ENCODE measurements at places on chromosomes 7 and 10. TPM values are rescaled to one million over a fixed set of nuclear protein-coding genes. Genes with fewer than 3 reads are reported as not detected.

Gene CDNF
- 1.8 TPM for total RNA-seq

Gene CALHM1
- 0.57 TPM for total RNA-seq

Gene PDE1C
- not detected for total RNA-seq

Gene GIMAP1
- 11.1 TPM for total RNA-seq

Gene PALD1
- total RNA-seq = not detected

Gene ALOX5
- total RNA-seq = 12.4 TPM

Gene HSPA12A
- not detected for total RNA-seq

Gene ANKRD61
- total RNA-seq = not detected

Gene EGR2
- 17.2 TPM for total RNA-seq

Gene HEPACAM2
- total RNA-seq = not detected

Gene TRIM50
- not detected for total RNA-seq

Gene ATRNL1
- not detected for total RNA-seq

Gene SEMA3A
- not detected for total RNA-seq

Gene CHAT
- not detected for total RNA-seq

Gene LDB1
- 103 TPM for total RNA-seq

Gene MALSU1
- total RNA-seq = 23.4 TPM

Gene NUTM2E
- total RNA-seq = 0.49 TPM

Gene TUBB8
- 0.89 TPM for total RNA-seq

Gene SLC29A4
- 0.16 TPM for total RNA-seq

Gene LLCFC1
- not detected for total RNA-seq

Gene EIF5AL1
- total RNA-seq = 0.13 TPM

Gene SEC31B
- 38.1 TPM for total RNA-seq

Gene CTAGE8
- not detected for total RNA-seq

Gene ABCA13
- 0.05 TPM for total RNA-seq

Gene PLAU
- 0.12 TPM for total RNA-seq

Gene SPDYE6
- total RNA-seq = not detected

Gene MSMB
- total RNA-seq = not detected

Gene OR2F2
- not detected for total RNA-seq

Gene NFE2L3
- 0.68 TPM for total RNA-seq

Gene CAV2
- not detected for total RNA-seq

Gene VWA2
- total RNA-seq = not detected

Gene CPEB3
- 6.9 TPM for total RNA-seq

Gene SYT15
- total RNA-seq = 1.00 TPM

Gene PITX3
- not detected for total RNA-seq

Gene FAM25A
- not detected for total RNA-seq

Gene HOXA2
- total RNA-seq = not detected

Gene LRRC4
- 1.8 TPM for total RNA-seq

Gene CLDN3
- total RNA-seq = not detected

Gene AGAP9
- total RNA-seq = 11.1 TPM

Gene PROSER2
- total RNA-seq = 1.1 TPM

Gene HABP2
- total RNA-seq = not detected

Gene AS3MT
- not detected for total RNA-seq

Gene TAS2R5
- total RNA-seq = 0.75 TPM

Gene MOGAT3
- not detected for total RNA-seq
